ENCODE measurements at places on chromosomes 3 and 15.

DNA sequence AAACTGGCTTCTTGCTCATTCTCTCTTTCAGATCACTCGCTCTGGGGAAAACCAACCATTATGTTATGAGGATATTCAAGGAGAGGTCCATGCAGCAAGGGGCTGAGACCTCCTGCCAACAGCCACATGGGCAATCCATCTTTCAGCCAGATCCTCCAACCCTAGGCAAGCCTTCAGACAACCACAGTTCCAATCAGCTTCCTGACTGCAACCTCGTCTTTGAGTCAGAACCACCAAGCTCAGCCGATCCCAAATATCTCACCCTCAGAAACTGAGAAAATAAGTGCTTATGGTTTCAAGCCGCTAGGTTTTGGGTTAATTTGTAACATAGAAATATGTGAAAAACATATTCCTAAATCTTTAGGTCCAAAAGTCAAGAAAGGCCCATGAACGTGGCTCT, 10.3 kb downstream of the LDHAL6B start:
- no peaks in the 10 kb centered on the region for H3K4me1 ChIP-seq
- H3K4me3 ChIP-seq: no peak overlapping the region
- peak; percentile 9 for DNase-seq

GRCh38 chr15:71658827-71659729, 151.3 kb upstream of the NR2E3 start:
- peaks cover 16% of the 10 kb centered on the region for H3K36me3 ChIP-seq
- no peak overlapping the region for H3K27ac ChIP-seq
- DNase-seq: no peak
- peaks cover 5% of the 10 kb centered on the region for H3K4me1 ChIP-seq
- no peaks in the 10 kb centered on the region for H3K27me3 ChIP-seq

DNA sequence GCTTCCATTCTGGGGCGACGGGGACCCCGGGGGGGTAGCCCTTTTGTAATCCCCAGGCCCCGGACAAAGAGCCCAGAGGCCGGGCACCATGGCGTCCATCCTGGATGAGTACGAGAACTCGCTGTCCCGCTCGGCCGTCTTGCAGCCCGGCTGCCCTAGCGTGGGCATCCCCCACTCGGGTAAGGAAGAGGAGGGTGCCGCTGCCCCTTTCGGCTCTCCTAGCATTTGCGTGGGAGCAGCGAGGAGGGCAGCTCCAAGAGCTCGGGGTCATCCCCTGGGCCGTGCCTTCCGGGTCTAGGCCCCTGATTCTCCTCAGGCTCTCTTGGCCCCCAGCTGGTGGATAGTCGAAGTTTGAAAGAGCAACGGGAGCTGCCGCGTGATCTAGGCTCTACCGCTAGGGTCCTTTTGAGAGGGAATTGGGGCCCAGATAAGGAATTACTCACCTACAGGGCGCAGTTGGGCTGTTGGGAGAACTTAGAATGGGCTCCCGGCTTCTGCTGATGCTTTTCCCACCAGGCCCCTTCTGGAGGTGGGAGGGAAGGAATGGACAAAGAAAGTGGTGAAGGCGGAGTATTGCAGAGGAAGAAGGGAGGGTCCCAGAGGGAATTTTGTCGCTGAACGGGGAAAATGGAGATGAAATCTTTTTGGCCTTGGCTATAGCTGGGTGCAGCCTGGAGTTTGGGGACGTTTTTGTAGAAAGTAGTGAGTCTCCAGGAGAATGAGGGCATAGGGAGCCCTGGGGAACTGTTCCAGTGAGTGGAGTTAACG, 615 bp downstream of the VPS18 start:
- H3K4me3 ChIP-seq: peak overlapping the region; percentile 56
- H3K27ac ChIP-seq: peak overlapping the region; percentile 54
- peak; percentile 80 for DNase-seq
- no peaks in the 10 kb centered on the region for H3K27me3 ChIP-seq
- H3K4me1 ChIP-seq: peaks cover 3% of the 10 kb centered on the region

DNA sequence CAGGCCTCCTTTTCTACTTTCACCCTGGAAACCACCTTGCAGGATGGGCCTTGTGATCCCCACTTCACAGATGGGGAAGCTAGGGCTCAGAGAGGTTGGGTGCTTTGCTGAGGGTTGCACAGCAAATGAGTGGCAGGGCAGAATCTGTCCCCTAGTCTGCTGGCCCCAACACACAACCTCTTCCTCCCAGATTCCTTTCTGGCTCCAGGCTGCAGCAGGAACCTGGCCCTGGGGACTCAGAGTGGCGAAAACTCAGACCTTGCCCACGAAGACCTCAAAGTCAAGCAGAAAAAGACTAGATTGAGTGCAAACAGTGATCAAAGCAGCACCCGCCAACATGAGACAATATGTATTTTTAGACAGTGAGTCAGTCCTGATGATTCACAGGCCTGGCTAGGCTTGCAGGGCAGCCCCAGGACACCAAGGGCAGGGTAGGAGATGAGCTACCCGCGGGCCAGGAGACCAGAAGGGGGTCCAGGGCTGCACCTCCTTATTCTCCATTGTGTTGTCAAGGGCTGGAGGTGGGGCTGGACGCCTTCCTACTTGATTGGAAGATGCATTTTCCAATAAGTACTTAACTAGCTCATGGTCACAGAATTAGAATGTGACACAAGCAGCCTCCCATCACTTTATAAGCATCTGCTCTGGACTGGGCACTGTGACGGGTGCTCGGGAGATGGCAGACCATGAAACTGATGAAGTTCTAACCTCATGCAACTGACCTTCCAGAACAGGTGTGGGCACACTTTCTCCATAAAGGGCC, 23.9 kb downstream of the GOLGA6L2 start:
- H3K36me3 ChIP-seq: no peaks in the 10 kb centered on the region
- H3K4me1 ChIP-seq: peaks cover 12% of the 10 kb centered on the region
- DNase-seq: peak; percentile 66
- H3K27me3 ChIP-seq: no peaks in the 10 kb centered on the region
- no peak overlapping the region for H3K4me3 ChIP-seq

DNA sequence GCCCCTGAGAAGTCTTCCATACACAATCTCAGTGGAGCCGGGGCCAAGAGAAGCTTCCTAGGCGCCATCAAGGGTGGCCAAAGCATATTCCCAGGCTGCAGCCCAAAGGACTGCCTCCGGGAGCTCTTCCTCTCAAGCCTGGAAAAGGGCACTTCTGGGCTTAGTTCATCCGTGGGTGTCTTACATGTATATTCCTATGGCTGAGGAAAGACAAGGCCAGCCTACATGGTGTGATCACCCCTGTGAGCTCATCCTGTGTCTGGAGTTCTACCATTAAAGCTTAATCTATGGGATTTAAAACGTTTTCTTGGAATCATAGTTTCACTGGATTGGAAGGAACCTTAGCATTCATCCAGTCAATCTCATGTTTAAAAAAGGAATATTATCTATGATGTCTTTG, 21.9 kb upstream of the TIMP4 start:
- no peaks in the 10 kb centered on the region for H3K27me3 ChIP-seq
- no peak for DNase-seq
- no peaks in the 10 kb centered on the region for H3K36me3 ChIP-seq
- peak overlapping the region; percentile 44 for H3K27ac ChIP-seq
- peaks cover 16% of the 10 kb centered on the region for H3K4me1 ChIP-seq
- no peak overlapping the region for H3K4me3 ChIP-seq

DNA sequence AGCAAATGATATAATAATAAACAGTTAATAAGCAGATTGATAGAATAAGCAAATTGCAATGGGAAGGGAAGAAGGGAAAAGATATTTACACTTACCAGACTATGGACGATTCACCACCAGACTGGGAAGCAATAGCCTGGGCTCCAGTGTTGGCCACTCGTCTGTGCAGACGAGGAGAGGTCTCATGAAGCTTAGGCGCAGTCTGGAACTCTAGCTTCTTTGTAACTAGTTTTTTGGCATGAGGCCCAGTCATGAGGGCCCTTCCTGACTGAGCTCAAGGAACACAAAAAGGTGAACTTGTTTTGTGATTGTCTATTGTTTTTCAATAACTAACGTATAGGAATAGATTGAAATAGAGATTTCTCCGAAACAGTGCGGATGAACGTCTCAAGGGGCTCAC, 63.3 kb upstream of the GATM start:
- H3K27ac ChIP-seq: no peak overlapping the region
- no peaks in the 10 kb centered on the region for H3K27me3 ChIP-seq
- peaks cover 7% of the 10 kb centered on the region for H3K4me1 ChIP-seq
- H3K4me3 ChIP-seq: no peak overlapping the region
